ENCODE measurements at places on chromosomes 13 and 19. TPM values are rescaled to one million over a fixed set of nuclear protein-coding genes. Genes with fewer than 3 reads are reported as not detected.

ZNF708 gene
- 8.1 TPM for total RNA-seq

PLIN4 gene
- 0.64 TPM for total RNA-seq

SULT2A1 gene
- total RNA-seq: not detected

FSD1 gene
- 6.3 TPM for total RNA-seq

PLPPR3 gene
- total RNA-seq: 0.38 TPM

SIX5 gene
- 4.0 TPM for total RNA-seq

UBE2L5 gene
- not detected for total RNA-seq

PSG3 gene
- total RNA-seq: 0.13 TPM

HNRNPA1L2 gene
- 2.2 TPM for total RNA-seq

GRCh38 chr13:72757792-72758535, 23.7 kb downstream of the DIS3 start:
- no peak for DNase-seq

DNA sequence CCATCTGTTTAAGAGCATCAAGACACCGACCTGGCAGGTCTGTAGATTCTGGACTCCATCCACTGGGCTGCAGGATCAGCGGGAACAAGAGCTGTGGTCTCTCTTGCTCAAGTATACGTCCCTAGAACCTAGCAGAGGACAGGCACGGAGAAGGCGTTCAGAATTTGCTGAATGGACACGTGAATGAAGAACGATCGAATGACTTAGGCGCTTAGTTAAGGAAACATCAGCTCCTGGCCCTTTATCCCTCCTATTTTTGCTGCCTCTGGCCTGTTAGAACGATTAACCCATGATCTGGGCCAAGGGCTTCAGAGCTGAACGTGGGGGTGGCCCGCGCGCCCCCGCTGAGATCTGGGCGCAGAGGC, 953 bp downstream of the DZIP1 start:
- peak; percentile 19 for DNase-seq

DNA sequence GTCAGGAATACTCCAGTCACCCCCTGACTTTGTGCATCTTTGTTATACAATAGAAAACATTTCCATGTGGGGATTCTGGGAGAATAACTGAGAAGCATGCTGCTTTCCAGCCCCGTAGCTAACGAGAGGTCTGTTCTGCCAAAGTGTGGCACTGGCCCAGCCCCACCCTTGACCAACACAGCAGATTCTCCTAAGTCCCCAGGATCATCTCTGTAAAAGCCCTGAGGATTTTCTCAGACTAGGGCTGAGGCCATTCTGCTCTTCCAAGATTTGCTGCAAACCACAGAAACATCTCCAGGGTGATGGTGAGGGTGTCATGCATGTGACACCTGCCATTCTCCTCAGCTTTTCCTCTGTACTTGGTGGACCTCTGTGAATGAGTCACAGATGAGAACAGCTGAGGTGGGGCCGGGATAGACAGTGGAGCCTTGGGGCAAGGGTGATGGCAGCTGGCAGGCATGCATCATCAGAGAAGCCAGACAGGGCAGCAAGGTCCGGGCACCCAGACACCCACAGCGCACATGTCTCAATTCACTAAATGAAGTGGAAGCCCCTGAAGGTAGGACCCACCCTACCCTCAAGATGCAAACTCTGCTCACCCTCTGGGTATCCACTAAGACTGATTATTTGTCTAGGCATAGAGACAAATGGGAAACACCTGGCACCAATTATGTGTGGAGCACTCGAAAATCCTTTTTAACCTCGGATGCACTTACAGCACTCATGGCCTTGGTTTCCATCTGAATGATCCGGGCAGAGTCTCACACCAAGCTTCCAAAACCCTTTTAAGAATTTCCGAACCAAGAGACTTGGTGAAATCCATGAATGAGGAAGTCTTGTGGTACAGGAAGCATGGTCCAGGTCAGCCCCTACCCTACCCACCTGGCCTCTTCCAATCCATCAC, 20.1 kb upstream of the DOCK9 start:
- no peak for DNase-seq

GRCh38 chr13:45335397-45336024, 5.5 kb downstream of the TPT1 start:
- DNase-seq: no peak

DNA sequence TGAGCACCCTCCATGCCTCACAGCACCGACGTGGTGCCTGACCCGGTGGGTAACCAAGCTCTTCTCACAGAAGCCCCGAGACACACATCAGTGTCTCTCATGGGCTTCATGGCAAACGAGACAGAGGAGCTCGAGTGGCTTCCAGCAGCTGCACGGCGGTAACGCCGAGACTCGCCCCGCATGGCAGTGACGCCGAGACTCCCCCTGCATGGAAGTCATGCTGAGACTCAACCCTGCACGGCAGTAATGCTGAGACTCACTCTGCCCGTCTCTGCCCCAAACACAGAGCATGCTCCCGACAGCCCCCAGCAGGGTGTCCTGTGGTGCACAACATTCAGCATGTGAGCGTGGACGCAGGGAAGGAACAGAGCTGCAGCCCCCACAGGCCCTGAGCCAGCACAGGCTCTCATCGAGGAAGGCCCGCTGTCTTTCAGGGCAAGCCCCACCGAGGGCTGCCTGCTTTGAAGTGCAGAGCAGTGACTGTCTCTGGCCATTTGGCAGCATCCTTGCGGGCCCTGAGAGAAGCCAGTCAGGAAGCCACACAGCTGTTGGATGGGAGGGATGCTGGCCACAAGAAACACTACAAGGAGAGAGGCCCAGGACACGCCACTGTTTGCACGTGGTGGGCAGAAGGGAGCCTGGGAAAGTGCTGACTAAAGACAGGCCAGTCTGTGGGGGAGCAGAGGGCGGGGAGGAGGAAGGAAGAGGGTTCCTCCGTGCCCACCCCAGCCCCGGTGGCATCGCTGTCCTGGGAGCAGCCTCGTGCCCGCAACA, 9.5 kb downstream of the GAS6 start:
- no peak for DNase-seq

DNA sequence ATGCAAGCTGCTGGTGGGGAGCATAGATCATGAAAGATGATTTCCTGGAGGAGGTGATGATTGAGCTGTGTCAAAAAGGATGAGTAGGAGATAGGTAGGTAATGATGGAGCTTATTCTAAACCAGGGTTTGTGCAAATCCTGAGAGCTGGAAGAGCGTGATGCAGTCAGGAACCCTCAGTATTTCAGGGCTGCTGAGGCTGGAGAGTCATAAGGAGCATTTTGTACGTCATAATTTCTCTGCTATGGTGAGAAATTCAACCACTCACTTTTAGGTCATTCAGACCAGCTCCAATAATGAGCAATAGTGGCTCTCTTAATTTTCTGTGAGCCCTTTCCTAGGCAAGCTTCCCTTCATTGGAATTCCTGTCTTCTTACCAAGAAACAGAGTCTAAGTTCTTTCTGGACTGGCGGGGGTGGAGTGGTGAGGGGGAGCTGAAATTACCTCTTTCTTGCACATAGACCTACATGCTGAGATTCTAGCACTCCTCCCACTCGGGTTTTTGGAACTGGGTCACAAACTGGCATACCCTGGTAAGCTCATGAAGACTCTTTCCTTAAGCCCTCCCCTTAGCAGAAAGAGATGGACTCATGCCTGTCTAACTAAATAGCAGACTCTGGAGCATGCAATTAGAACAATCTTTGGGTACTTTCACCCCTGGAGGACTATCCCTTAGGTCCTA, 62.2 kb upstream of the MYCBP2 start:
- DNase-seq: no peak

GRCh38 chr19:18519962-18520847, 1.7 kb downstream of the ELL start:
- peak; percentile 79 for DNase-seq

GRCh38 chr19:57651654-57651996, 17.1 kb upstream of the ZSCAN4 start:
- no peak for DNase-seq
